ENCODE measurements at places on chromosomes 11 and 22.

DNA sequence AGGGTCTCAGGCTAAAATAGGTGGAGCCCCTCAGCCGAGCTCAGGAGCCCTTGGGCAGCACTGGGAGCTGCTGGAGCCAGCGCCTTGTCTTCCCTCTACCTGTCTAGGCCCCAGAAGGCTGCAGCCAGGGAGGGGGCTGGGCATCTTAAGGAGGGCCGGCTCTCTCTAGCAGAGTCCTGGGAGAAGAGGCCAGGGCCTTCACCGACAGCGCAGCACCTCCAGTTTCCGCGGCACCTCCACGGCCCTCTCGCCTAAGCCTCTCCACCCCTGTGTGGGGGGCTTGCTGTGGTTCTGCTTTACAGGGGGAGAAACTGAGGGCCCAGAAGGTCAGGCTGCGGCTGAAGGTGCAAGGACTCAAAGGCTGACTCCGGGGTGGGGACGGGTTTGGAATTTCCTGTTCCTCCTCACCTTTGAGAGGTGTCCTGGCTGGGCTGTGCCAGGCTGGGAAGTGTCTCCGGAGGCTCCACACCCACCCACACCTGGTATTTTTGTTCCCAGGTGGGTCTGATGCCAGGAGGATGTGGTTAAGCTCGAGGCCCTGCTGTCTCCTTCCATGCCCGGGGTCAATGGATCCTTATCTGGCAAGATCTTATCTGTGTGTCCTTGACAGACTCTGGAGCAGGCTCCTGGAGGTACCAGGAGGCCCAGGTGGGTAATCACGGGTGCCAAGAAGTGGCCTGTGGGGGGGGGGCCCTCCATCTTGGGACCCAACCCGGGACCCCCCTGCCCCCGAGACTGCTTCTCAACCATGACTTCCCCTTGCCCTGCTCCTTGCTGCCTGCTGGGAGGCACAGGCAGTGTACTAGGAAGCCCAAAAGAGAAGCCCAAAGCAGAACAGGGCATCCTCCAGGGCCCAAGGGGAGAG, 95.3 kb upstream of the FGF3 start:
- DNase-seq, result no peak

DNA sequence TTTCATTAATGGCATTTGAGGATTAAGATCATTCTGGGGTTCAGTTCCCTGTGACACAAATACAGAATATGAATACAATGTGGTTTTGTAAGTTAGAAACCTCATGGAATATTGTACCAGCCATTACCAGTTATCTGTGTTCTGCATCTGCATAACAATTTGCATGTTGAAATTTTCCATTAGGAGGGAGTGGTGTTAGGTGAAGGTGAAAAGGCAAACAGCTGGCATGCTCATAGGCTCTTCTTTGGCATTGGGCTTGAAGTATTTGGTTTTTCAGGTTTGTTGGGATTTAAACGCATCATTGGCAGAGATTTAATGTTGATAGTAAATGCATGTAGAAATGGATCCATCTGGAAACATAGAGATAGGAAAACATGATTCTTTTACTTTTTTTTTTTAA, 18.6 kb downstream of the RTN3 start:
- no peak for DNase-seq

DNA sequence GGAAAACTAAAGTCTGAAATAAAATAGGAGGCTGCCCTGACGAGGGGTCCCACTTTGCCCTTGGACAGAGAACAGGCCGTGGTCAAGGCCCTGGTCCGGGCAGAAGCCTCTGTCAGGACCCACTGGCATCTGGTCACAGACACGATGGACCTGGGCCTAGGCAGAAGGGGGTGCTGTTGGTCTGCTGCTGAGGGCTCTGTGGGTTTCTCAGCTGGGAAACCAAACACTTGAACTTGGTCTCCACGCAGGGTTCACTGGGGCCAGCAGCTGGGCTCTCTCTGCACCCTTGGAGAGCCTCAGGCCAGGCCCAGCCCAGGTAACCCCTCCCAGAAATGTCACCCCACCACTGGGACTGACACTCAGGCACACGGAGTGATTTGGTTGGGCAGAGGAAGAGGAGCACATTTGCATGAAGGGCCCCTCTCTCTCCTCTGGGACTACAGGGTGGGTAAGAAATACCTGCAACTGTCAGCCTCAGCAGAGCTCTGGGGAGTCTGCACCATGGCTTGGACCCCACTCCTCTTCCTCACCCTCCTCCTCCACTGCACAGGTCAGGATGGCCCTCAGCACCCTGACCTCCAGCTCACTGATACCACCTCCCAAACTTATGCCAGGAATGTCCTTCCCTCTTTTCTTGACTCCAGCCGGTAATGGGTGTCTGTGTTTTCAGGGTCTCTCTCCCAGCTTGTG, 48.1 kb upstream of the TOP3B start:
- no peak for DNase-seq

- no peak for DNase-seq
Measured at GRCh38 chr22:41146573-41146972, 54.2 kb downstream of the EP300 start.

GRCh38 chr11:65410936-65411680, 11.5 kb upstream of the NEAT1 start:
- DNase-seq, result no peak

GRCh38 chr11:129894278-129895125, 876 bp downstream of the NFRKB start:
- DNase-seq, result no peak

DNA sequence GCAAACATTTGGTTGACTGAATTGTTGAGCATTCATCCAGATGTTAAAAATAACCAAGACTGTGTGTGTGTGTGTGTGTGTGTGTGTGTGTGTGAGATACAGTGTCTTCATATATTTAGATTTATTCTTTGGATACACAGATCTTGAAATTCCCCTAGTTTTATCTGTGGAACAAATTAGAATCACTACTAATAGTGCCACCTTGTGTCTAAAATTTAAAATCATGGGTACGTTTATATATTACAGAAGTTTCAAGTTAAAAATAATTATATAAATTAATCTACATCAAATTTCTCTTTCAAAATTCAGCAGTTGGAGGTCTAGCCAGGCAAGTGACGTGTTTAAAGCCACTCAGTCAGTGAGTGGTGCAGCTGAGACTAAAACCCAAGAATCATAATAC, 1566.2 kb upstream of the TENM4 start:
- peak; percentile 32 for DNase-seq

- no peak for DNase-seq
Measured at GRCh38 chr11:69862331-69862771, 43.1 kb upstream of the FGF3 start.

DNA sequence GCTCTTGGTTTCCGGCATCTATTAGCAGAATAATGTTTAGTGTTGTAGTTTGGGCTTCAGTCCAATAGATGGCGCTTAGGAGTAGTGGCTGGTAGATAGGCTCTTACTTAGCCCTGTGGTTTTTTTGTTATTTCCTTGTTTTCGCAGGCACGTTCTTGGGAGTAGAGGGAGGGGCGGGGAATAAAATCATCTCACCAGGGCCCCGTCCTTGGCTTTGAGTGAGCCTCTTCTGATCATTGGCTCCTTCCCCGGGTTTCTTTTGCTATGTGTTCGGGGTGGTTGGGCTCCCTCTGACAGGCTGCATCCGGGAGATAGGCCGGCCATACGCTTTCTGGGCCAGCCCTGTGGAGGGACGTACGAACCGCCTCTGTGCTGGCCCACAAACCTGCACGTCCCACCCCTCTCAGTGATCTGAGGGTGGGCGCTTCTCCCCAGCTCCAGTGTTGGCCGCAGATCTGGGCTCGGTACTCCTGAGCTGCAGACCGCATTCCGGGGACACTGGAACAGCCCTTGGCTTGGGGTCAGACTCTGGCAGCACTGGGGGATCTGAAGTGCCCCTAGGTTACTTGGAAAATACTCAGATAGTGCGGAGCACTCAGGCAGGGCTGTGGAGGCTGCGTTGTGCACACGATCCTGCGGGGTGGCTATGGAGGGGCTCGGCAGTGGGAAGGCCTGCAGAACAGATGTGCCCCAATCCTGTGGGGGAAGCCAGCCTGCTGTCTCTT, 217.0 kb downstream of the DYNC2H1 start:
- peak; percentile 77 for DNase-seq

DNA sequence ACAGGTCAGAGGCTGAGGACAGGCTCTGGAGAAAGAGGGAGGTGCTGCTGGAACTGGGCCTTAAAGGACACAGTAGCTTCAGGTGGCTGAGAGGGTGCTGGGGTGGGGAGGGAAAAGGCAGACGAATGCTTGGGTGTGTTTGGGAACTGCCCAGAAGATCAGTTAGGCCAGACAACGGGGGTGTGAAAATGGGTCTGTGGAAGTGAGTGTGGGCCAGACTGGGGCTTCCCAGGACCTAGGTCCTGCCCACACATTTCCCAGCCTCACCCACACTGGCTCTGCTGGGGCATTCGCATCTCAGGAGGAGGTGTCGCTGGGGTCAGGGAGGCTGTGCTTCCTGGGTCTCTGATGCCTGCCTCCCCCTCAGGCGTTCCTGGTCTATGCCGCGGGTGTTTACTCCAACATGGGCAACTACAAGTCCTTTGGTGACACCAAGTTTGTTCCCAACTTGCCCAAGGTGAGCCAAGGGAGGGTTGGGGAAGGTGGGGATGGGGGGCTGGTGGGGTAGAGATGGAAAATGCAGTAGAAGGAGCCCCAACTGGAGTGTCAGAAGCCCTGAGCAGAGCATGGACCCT, 4.7 kb downstream of the DPP3 start:
- no peak for DNase-seq

- DNase-seq, result peak; percentile 7
Measured at GRCh38 chr11:36540998-36541397, 26.8 kb upstream of the RAG1 start.

DNA sequence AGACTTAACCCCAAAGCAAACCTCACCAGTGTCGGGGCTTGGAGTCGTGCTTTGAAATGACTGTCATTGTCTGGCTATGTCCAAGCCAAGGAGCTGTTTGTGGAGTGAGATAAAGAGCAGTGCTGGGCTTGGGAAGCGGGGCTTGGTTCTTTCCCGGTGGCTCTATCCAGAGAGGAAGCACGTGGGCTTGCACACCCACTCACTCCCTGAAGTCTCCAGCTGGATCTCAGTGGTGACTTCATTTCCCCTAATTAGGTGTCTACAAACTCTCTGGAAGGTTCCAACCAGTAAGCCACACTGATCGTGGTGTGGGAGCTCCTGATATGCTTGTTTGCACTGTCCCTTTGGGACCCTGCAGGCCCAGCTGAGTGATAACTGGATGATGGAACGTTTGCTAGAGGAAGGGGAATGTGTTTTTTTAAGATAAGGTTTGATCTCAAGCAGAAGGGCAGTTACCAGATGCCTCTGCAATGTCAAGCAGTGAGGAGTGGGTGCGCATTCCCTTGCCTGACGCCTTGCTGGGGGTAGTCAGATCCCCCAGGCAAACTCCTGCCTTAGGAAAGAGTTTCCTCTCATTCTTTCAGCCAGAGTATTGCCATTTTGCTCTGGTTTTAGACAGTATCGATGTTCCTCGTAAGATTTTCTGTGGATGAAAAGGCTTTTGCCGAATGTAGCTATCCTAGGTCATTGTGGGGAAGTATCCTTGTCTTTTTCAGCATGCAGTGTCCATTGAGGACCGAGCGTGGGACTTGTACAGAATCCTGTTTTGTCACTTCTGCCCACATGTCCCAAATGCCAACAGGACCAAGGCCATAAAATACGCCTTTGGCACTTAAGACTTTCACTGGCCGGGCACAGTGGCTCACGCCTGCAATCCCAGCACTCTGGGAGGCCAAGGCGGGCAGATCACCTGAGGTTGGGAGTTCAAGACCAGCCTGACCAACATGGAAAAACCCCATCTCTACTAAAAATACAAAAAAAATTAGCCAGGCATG, 90.9 kb downstream of the MICAL2 start:
- peak; percentile 74 for DNase-seq

DNA sequence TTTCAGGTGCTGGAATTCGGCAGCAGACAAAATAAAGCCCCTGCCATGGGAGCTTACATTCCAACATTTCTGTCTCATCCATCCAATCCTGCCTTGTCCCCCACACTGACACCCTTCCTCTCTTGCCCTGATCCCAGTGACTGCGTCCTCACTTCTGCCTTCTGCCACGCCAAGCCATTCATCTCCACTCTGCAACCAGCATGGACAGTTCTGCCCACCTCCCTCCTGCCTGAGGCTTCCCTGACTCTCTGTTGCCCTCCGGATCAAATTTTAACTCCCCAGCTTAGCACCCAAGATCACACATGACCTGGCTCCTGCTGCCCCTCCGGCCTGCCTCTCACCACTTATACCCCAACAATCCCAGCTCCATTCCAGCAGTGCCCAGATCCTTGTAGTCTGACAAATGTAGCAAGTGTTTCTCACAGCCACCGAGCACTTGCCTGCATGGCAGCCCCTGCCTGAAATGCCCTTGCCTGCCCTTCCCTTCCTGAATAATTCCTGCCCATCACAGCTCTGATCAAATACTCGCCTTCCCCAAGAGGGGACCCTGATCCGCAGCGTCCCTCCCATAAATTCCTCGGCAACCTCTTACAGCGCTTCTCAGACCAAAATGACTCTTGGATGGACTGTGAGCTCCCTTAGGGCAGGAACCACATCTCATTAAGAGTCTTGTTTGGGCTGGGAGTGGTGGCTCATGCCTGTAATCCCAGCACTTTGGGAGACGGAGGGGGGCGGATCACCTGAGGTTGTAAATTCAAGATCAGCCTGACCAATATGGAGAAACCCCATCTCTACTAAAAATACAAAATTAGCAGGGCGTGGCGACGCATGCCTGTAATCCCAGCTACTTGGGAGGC, 2.3 kb downstream of the ACTN3 start:
- DNase-seq, result no peak

GRCh38 chr11:64036087-64037026, 626 bp downstream of the FLRT1 start:
- no peak for DNase-seq

Measured in fibroblast of skin of left quadriceps (primary cell).